Stimulated activated CD8-positive, alpha-beta memory T cell treated with anti-CD3 and anti-CD28 coated beads, Interleukin-7, amount 100 ng/mL, for 1 hour (primary cell): ENCODE measurements at places on chromosomes 4 and X.

- no peak for DNase-seq
Measured at GRCh38 chrX:126509923-126510322, 42.7 kb downstream of the DCAF12L1 start.

- no peak for DNase-seq
Measured at GRCh38 chrX:48683411-48683982, at the start of gene WAS. TSS of gene WAS (plus strand) at chrX:48683799. CDS start at chrX:48683854, 55 bp downstream.

DNA sequence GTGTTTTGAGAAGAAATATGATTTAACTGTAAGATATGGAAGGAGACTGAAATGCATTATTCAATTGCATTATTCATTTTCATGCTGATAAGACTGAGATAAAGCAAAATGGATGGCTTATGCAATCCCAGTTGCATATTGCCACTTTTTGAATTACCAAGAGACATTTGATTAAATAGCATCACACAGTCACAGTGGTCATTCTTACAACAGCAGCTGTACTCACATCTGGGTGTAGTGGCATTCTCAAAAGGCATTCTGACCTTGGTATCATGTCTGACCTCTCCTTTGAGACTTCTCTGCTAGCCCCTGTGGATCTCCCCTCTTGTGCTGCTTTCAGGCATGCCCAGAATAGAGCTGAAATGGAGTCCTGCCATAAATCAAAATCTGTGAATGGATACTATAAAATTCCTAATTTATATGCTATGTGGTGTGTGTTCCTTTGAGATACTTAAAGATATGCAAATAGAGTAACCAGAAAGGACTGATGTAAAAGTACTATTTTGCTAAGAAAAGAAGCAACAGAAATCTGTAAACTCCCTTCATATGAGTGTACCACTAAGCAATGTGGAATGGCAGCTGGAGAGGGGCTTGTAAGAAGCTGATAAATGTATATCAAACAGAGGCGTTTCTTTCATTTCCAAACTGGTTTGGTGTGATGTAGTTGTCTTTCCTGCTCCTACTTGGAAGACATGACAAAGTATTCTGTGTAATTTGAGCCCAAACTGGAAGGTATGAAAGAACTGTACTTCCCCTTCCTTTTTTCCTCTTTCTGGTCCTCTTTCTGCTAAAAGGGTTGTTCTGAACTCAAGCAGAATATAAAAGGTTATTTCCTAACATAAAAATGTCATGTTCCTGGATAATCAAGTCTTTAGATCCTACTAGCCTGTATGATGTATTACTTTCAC, 25.4 kb upstream of the METAP1 start:
- DNase-seq, result no peak

GRCh38 chr4:100302061-100303026, 112.1 kb upstream of the DDIT4L start:
- DNase-seq, result no peak

GRCh38 chr4:43330288-43330687, 437.8 kb downstream of the GRXCR1 start:
- DNase-seq, result no peak

GRCh38 chrX:23811108-23811651, 28.2 kb downstream of the SAT1 start:
- DNase-seq, result no peak

GRCh38 chr4:43238585-43238984, 346.1 kb downstream of the GRXCR1 start:
- no peak for DNase-seq

DNA sequence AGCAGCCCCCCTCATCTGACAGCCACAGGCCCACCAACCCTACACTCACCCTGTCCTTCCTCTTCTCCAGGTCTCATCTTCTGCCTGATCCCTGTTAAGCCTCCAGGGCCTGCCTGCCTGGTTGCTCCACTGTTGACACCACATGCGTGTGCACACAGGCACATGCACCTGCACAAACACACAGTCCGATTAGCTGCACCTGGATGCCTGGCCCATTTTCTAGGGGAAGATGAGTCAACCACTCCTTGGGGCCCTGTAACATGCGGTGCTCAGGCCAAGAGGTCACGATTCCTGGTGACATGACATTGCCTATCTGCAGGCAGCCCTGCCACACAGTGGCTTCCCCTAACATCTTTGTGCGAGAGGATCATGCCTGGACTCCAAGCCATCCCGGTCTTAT, 498.4 kb downstream of the BCOR start:
- DNase-seq, result no peak

DNA sequence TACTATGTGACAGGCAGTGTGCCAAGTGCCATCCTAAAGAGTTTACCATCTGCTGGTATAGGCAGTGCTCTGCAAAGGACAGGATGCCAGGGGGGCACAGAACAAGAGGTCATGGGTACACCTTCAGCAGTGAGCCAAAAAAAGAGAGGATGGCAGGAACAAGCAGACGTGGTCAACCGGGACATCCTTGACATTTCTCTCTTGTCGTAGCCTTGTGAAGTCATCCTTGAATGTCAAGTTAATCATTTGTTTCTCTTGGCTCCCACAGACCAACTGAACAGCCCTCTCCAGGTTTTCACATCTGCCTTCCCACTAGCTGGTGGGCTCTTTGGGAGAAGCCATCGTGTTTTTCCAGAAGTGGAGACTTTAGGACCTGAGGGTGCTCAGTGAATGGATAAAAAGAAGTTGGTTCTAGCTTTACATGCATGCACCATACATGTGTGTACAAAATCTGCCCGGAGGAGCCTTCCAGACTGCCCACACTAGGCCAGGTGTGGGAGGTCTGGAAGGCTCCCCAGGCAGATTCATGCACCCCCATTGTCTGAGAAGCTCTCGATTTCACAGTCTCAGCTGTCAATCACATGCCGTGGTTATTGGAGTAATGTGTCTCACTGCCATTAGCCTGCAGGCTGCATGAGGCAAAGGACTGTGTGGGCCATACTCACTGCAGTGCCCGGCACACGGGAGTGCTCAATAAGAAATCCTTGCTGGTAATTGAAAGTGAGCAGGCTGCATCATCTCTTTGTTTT, 16.4 kb downstream of the PNMA6F start:
- no peak for DNase-seq

GRCh38 chrX:135347381-135348016, 38.2 kb downstream of the ETDC start:
- no peak for DNase-seq

- no peak for DNase-seq
Measured at GRCh38 chrX:54416965-54417364, 23.2 kb upstream of the TSR2 start.

DNA sequence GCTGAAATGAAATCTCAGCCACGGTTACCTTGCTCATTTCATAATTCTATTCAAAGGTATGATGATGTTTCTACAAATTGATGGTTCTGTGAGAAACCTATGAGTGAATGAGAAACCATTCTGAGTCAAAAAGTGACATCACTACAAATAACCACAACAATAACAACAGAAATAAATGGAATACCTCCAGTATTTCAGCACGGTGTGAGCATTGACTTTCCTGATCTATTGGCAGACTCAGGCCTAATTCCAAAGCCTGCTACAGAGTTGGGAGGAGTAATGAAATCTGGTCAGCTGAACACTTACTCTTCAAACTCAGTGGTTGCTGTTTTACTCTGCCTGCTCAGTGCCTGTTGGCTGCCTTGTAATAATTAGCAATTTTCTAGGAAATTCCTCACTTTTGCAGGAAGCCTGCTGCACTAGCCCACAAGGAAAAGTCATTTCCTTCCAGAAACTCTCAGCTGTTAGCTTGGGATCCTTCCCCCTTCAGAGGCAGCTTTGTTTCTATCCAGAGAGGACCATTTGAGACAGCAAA, 18.8 kb upstream of the SYNPO2 start:
- DNase-seq, result no peak

DNA sequence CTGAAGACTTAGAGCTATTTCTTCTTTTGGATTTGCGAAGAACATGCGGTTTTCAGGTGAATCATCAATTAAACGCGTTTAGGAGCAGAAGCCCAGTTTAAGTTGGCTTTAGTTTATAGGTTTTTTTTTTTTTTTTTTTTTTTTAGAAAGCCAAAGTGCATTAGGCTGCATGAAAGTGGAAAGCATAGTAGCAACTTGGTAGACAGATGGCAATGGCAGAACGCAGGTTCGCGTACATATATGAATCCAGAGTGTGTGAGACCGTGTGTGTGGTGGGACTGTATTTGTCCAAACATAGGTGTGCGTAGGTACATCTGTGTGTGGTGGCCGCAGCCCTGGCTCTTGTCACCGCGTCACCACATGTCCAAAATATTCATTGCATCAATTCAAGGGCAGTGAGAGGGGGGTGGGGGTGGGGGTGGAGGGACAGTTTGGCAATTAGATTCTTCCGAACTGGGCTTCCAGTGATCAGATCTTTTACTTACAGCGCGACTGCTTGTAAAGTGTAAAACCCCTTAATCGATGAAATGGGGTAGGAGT, 901 bp downstream of the JADE1 start:
- DNase-seq, result no peak

DNA sequence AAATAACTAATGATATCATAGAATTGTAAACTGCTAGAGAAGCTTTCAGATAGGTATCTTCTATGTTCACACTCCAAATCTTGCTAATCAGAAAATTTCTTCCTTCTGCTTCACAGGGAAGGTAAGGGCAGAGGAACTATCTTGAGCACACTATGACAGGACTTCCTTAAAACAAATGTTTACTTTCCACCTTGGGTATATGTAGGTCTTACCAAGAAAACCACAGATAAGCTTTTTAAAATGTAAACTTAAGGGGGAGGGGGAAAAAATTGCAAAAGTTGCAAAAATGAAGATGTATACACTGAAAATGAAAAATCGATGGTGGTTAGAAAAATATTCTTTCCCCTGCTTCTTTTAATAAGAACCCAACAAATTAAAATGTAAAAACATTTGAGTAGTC, 30.9 kb downstream of the YTHDC1 start:
- no peak for DNase-seq

GRCh38 chrX:20205927-20206708, 60.6 kb downstream of the RPS6KA3 start:
- no peak for DNase-seq
